ENCODE measurements at places on chromosomes 1 and 21.
A peak's percentile ranks its signal among the peaks of the same experiment; 100 is the strongest.

- no peak for DNase-seq
These were observed 14.6 kb upstream of the MPZL1 start for GRCh38 chr1:167706931-167707877.

DNA sequence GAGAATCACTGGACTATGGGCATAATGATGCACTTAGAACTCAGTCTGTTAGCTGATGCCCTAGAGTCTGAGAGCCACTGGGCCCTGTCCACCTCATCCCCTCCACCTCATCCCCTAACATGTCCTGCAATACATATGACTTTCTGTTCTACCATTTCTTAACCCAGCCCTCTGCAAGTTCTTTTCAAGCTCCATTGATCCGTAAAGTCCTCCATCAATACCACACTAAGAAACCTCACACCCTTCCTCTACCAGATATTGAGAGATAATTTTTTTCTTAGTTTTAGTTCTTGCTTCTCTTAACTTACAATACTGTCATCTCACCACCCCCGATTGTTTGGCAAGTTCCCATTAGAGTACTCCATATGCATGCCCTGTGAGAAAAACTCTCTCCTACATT is 22.1 kb downstream of the FCRL4 start:
- DNase-seq: no peak

- no peak for DNase-seq
These were observed 123.2 kb downstream of the NTNG1 start for GRCh38 chr1:107264007-107264406.

DNA sequence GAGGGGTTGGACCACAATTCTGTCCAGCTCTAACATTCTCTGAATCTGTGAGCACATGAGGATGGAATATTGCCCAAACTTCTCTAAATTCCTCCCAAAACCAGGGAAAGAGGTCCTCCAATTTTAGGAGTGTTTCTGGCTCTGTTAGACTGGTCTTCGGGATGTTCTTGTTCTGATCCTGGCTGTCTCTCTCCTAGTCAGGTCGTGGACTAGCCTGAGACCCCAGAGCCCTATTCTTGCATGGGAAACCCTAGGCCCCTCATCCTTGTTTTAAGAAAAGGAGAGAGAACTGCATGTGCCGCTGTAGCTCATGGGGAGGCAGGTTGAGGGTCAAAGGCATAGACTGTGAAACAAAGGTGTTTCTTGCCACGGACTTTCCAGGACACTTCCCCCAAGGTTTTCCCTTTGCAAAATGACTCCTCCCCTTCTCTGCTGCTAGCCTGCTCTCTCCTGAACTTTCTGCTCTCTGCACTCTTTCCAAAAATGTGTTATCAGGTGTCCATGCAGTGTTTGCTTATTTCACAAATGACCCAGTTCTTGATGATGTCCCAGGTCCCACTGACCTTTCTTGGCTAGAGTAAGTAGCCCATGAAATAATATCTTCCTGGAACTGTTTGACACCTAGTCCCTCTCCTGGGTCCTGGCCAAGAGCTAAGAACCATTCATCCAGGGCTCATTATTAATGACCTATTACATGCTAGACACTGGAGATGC is 29.3 kb upstream of the RD3 start:
- DNase-seq: no peak

GRCh38 chr1:218516526-218516925 is 171.4 kb downstream of the TGFB2 start:
- DNase-seq: no peak

DNA sequence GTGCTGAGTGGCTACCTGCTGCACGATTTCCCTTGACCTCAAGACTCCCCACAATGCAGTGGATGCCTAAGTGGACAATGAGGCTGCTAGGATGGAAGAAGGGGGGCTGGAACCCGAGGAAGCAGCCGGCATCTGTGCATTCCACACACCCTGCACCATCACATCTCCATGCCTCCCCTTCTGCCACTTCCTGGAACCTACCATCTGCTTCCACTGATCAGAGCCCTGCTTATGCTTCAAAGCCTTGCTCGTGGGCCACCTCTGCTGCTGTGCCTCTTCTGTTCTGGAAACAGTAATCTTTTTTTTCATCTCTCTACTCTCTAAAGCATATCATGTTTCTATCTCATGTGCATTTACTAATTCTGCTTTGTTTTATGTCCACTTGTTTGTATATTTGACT is 66.2 kb upstream of the WDR26 start:
- no peak for DNase-seq

- DNase-seq: no peak
These were observed 9.4 kb upstream of the ATP6V1G3 start for GRCh38 chr1:198549866-198550265.

GRCh38 chr1:221878134-221878533 is 136.2 kb upstream of the DUSP10 start:
- no peak for DNase-seq

DNA sequence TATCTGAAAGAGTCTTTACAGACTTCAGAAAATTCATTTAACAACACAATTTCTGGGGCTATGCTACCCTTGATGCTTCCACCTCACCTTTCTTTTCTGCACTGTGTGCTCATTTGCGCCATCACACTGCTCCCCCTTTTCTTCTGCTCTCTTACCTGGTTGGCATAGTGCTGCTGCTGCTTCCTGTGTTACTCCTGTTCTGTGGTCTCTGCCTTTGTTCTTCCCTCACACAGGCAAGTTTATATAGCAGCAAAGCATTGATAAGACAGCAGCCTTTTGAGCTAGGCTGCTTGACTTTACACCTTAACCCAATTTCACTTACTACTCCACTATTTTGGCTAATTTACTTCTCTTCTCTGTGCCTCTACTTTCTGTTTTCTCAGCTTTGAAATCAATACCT is 18.3 kb downstream of the SGIP1 start:
- no peak for DNase-seq

GRCh38 chr21:38312822-38313221 is 56.0 kb downstream of the KCNJ15 start:
- no peak for DNase-seq

DNA sequence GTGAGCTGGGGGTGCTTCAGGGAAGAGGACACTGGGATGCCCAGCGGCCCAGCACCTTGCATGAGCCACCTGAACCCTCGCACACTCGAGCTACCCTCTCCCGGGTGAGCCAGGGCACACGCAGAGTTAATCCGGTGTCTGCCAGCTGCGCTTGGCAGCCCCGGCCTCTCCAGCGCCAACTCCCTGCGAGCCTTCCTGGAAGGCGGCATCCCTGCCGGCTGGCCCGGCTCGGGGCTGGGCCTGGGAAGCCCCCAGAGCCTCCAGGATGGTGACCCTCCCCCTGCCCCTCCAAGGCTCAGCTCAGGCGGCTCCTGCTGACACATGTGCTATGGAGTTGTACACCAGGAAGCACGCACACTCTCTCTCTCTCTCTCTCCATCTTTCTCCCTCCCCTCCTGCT is 48.7 kb downstream of the RAP1GAP start:
- DNase-seq: no peak

GRCh38 chr21:42122398-42122797 is 51.3 kb downstream of the UMODL1 start:
- DNase-seq: no peak

DNA sequence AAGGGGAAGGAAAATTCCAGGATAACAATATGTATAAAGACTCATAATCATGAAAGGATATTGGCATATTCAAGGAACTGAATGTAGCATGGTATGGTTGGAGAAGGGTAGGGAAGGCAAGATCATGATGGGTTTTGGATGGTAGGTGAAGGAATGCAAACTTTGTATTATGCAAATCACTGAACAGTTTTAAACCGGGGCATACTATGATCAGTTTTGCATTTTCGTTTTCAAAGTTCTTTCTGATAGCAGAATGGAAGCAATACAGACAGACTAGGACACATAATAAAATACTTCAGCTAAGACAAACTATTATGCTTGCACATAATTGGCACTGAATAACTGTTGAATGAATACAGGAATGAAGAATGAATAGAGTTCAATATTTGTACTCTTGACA is 14.5 kb upstream of the CTH start:
- no peak for DNase-seq

- DNase-seq: no peak
These were observed 41.4 kb upstream of the AJAP1 start for GRCh38 chr1:4612991-4613390.

DNA sequence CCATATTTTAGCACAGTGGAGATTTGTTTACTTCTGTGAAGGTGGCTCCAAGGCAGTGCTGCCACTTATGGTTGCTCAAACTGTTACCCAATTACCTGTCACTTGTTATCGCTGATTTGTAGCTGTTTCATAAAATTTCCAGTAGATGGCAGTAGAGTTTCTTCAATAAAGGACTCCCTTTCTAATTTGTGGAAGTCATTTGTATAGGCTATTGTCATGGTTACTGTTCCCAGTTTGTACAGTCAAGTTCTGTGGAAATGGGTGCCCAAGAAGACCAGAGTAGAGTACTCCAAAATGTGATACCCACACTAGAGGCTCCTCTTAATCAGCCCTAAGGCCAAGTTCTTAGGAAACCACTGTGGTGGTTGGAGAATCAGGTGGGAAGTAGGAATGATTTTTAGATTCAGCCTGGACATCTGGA is 186.1 kb downstream of the CLEC20A start:
- peak; percentile 55 for DNase-seq

DNA sequence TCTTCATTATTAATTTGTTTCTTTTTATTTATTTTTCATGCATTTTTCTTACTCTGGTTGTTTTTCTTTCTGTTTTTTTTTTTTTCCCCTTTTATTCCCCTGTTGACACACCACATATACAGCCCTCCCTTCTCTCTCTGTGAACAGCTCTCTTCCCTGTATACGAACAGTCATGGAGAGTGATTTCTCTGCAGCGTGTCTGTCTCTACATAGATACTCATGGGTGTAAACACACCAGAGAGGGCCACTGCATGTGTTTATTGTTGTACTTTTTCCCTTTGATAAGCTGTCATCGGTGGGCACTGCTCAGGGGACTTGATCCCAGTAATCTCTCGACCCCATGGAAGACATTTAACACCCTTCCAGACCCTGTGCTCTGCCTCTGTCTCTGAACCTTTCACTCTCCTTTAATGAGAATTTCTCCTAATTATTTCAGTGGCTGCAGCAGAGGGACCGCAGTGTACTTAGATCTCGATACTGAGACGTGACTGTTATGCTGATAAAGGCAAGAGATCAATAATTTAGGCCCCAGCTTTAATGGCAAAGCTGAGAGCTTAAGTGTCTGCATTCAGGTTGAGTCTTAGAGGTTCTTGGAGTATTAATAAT is 113.1 kb downstream of the PBX1 start:
- no peak for DNase-seq

GRCh38 chr1:99397029-99397428 is 132.7 kb downstream of the PLPPR4 start:
- DNase-seq: no peak

GRCh38 chr1:66415866-66416265 is 118.1 kb upstream of the SGIP1 start:
- no peak for DNase-seq

GRCh38 chr1:47694011-47694890 is 256.4 kb downstream of the FOXD2 start:
- DNase-seq: no peak

DNA sequence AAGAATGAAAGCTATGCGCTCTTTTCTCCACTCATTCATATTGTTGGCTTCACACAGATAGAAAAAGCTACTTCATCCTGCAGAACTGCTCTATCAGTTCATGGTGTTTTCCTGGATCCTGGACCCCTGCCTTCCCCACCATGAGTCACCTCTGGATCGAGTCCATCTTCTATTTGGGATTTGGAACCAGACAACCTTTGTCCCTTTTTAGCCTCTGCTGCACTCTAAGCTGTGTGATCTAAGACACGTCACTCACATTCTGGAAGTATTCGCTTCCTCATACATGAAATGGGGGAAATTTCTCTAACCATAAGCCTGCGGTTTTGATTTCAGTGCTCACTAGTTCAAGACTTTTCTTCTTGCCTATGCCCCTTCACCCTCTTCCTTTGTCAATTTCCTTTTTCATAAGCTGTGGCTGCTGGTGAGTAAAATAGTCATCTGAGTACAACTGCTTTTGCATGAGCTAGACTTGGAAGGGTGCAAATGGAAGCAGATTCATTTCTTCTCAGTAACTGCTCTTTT is 14.1 kb upstream of the DEGS1 start:
- DNase-seq: no peak

DNA sequence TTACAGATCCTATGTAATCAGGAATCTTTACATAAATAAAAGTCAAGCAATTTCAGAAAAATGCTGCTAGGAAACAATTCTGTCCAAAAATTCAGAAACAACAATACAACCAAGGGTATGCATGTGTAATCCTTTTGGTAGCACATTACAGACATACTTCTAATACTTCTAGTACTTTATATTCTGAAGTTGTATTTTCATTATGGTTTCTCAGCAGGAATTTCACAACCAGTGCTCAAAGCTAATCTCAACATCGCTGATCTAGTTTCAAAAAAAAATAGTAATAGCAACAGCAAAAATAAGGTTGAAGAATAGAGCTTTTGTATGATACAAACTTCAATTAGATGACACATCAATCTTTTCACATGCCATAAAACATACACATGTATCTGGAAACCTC is 545.2 kb downstream of the LTN1 start:
- no peak for DNase-seq

DNA sequence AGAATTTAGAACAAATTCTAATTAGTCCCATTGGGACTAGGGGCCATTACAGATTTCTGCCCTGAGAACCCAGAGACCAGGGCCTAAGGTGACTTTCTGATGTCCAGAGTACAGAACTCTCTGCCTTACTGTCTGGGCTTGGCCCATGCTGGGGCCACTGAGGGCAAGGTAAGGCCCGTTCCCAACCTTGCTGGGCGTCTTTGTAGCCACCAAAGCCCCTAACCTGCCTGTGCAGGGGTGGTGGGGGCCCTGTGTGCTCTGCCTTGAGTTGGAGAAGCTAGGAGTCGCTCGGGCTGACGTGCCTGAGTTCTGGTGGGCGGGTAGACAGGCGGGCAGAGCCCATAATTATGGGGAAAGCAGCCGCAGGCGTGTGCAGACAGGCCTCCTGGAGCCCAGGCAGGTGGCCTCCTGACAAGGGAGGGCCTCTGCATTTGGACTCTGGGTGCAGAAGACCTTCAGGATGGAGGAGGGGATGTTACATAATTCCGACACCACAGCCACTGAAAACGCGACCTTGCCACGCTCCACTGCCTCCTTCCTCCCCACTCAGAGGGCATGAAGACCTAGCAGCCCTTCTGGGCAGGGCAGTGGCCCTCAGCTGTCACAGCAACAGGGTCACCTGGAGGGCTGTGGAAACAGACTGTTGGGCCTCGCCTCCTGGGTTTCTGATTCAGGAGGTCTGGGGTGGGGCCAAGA is 239.9 kb upstream of the TMEM51 start:
- peak; percentile 52 for DNase-seq

All from keratinocyte (primary cell).